ENCODE measurements at places on chromosomes 6 and 20.

- DNase-seq, result no peak
Observed at GRCh38 chr20:39318911-39319310, 356.8 kb downstream of the DHX35 start.

DNA sequence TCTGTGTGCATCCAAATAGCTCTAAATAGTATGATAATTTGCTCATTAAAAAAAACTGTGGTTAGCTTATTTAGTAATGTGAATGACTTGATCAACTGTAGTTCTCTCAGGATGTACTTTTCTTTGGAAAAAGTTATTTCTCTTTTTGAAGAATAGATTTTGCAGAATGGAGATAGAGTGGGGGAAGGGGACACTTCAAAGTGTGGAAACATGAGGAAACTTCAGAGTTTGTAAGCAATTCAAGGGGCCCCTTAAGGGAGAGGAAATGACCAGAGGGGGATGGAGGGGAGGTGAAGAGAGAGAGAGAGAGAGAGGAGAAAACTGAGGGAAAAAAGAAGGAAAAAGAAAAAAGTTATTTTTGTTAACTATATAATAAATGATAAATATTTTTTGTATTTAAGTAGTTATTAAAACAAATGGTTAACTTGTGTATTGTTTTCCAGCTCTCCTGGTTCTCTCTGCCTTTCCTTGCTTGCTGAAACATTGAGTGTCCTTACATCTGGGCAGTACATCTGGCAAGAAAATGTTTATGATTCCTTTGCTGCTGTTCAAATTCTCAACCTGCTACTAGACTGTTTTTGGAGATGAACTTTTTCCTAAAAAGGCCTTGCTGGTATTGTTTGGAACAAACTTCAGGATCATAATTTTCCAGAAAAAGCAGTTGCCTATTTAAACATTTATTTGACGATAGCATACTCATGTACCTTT, 497.5 kb upstream of the CITED2 start:
- DNase-seq, result no peak

DNA sequence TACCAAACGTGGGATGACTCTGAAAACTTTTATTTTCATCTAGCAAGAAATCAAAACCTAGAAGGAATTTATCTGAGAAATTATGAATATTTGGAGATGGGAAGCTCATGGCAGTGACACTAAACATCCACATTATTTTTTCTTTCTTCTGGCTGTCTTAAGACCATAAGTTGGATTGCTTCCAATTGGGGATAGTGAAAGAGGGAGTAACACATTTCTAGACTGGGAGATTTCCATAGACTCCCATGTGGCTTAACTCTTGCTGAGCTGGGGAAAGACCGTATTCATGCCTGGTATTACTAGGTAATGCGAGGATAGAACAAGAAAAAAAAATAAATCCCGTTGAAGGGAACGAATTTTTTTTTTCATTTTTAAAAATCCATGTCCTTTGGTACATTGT, 120.0 kb downstream of the UTRN start:
- no peak for DNase-seq

DNA sequence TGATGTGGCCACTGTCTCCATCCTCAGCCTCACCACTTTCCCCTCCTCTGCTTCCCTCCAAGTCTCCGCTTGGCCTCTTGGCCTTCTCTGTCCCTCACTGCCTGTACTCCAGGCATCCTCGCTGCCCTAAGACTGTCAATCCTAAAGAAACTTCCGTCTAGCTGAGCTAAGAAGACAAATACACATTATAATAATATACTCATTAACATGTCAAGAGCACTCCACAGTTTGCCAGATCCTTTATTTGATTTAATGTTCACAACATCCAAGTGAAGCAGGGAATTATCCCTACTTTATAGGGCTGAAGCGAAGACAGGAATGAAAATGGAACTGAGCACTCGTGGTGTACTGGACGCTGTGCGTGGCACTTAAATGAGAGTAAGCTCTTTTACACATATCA, 72.4 kb upstream of the SLC22A23 start:
- DNase-seq, result no peak

GRCh38 chr20:21137078-21137477, 11.2 kb downstream of the KIZ start:
- no peak for DNase-seq

DNA sequence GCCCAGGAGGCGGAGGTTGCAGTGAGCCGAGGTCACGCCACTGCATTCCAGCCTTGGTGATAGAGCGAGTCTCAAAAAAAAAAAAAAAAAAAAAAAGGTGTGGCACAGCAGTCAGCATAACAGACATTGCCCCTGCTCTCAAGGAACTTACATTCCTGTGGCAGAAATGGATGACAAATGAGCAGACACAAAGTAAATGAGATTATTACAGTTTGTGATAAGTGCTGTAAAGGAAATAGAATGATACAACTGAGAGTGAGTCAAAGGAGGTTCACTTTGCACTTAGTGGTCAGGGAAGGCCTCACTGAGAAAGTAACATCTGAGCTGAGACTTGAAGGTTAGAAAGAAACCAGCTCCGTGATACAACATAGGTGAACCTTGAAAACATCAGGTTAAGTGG, 36.4 kb downstream of the CEP250 start:
- DNase-seq, result no peak

- no peak for DNase-seq
Observed at GRCh38 chr20:63682384-63683139, 13.9 kb upstream of the TNFRSF6B start.

DNA sequence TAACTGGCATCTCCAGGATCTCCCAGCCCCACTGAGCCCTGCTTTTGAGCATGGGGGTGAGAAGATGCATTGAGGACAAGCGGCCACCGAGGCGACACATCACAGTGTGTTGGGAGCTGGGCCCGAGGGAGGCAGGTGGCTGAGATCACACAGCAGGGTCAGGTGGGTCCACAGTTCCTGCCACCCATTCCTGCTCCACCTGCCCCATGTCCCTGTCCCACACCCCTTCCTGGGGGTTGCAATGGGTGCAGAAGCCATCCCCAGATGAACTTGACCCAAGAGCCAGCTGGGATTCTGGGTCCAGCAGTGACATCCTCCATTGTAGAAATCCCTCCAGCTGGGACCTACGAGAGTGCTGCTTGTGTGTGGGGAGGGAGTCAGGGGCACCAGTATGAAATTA, 1.0 kb downstream of the TGM2 start:
- no peak for DNase-seq

GRCh38 chr6:71410164-71410566, 121.6 kb downstream of the OGFRL1 start:
- no peak for DNase-seq

- no peak for DNase-seq
Observed at GRCh38 chr6:168528474-168529095, 87.6 kb downstream of the SMOC2 start.

- no peak for DNase-seq
Observed at GRCh38 chr6:42162384-42162783, 10.8 kb upstream of the GUCA1A start.

GRCh38 chr20:57895161-57895855, 185.5 kb upstream of the PMEPA1 start:
- no peak for DNase-seq

DNA sequence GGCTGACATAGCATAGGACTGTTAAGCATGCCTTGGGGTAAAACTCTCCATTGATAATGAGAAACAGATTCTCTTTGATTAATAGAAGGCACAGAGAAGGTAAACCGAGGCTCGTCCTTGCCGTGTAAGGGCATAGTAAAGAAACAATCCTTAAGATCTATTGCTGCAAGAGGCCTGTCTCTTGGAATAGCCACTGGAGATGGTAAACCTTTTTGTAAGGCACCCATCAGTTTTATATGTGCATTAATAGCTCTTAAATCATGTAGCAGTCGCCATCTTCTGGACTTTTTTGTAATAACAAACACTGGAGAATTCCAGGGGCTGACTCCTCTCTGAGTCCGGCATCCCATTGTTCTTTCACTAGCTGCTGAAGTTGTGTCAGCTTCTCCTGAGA, 8.4 kb upstream of the ABHD12 start:
- no peak for DNase-seq

GRCh38 chr20:50345712-50346373, 155.2 kb downstream of the CEBPB start:
- DNase-seq, result no peak

DNA sequence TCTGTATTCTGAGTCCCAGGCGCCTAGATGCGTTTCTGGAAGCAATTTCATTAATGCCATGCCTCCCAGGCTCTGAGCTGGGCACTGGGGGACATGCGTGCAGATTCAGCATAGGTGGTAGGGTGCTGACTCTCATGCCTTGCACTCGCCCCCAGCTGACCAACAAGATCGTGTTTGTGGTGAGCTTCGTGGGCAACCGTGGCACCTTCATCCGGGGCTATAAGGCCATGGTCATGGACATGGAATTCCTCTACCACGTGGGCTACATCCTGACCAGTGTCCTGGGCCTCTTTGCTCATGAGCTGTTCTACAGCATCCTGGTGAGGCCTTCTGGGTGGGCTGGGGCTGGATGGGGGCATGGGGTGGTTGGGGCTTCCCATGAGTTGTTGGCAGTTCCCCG, 21.6 kb downstream of the UQCC2 start:
- DNase-seq, result no peak

- no peak for DNase-seq
Observed at GRCh38 chr6:635233-635632, 21.7 kb downstream of the HUS1B start.

- DNase-seq, result no peak
Observed at GRCh38 chr20:13174402-13174801, 46.7 kb upstream of the ISM1 start.

DNA sequence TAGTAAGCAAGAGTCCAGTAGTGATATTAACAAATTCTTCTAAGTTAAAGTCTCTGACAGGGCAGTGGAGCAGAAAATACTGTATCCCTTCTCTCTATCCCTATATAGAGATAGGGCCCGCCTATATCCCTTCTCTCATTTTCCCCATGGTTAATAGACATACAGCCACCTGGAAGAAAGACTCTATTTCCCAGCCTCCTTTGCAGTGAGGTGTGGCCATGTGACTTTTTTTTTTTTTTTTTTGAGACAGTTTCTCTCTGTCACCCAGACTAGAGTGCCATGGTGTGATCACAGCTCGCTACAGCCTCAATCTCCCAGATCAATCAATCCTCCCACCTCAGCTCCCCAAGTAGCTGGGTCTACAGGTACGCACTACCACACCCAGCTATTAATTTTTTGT, 16.7 kb upstream of the CDK5RAP1 start:
- DNase-seq, result no peak

DNA sequence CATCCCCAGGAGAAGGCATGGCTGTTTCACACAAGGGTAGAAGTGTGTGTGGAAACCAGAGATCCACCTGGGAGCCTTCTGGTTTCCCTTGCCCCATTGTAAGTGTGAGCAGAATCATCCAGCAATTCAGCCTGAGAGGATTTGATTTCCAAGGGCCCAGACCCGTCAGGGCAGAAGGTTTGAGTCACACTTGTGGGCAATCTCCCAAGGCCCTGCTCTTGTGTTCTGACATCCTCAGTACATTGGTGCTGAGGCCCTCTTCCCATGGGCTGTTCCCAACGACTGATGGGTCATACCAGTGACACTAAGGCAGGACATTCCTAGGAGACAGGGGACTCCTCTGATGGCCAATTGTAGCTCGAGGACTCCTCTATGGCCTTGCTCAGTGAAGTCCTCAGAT, 58.2 kb upstream of the POLR1H start:
- no peak for DNase-seq

- no peak for DNase-seq
Observed at GRCh38 chr20:52056203-52057062, 135.1 kb downstream of the ZFP64 start.

DNA sequence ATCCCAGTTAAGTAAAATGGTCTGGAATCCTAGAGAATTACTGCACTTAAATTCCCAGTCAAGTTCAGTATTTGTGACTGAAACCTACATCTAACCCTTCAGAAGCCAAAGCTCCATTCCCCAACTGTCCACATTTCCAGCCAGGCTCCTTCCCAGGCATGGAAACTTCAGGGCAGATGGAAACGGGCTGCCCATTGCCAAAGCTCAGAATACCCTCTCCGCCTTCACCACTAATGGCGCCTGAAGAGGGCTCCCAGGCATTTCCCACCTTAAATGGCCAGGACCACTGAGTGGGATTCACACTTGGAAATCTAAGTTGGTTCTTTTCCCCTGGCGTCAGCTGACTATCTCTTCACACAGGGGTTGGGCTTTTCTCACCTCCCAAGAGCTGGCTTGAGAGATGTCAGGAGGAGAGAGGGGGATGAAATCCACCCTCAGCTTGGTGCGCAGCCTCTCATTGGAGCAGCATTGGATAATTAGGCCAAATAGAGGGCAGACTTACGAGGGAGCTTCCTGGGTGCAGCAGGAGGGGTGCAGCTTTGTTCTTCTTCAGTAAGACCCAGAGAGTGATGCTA, 82.9 kb downstream of the ANKRD60 start:
- no peak for DNase-seq

DNA sequence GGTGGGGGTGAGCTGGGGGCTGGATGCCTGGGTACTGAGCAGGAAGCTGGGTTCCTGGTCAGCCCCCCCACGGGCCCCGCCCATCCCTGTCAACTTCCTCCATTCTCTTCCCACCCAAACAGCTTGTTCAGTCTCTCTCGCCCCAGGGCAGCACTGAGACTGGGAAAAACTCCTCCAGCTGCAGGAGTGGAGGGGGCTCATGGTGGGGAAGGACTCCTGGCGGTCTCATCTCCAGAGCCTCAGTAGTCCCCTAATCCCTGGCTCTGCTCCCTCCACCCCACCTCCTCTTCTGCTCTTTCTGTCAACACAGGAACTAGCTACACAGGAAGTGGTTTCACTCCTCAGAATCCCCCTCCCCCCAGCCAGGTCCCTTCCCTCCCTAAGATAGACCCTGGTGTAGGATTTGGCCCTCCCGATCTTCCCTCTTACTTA, at the start of gene GPSM3:
Gene GPSM3, minus strand, starts transcription at position 36 of the 432 bp plus-strand sequence. CDS start 130 bp downstream, outside the sequence.
- DNase-seq, result peak; percentile 81

DNA sequence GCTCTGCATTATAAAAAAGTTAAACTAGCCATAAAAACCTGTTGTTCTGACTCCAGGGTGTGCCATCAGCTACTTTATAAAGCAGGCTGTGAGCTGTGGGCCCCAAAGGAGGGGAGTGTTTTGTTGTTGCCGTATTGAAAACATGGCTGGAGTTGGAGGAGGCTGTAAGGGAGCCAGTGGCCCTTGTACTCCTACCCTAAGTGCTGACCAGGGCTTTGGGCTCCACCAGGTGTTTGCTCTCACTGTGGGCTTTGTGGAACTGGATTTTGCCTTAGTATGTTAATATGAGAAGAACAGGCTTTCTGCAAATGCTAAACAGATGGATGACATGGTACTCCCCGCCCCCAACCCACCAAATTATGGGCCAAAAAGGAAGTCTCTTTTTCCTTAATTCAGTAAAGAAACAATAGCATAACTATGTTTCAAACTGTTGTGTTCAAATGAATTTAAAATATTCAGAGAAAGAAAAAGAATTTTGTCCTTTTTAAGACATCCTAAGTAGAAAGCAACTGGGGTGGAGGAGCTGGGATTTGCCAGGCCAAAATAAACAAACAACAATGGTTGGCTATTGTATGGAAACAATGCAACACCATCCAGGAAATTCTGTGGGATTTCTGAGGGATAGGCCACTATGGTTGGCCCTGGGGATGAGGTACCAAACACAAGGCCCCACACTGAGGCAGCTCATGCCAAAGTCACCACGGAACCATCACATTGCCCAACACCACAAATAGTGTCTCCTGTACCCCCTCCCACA, 63.3 kb downstream of the PLCG1 start:
- no peak for DNase-seq
